ENCODE measurements at places on chromosomes 5 and 9.
A peak's percentile ranks its signal among the peaks of the same experiment; 100 is the strongest.

DNA sequence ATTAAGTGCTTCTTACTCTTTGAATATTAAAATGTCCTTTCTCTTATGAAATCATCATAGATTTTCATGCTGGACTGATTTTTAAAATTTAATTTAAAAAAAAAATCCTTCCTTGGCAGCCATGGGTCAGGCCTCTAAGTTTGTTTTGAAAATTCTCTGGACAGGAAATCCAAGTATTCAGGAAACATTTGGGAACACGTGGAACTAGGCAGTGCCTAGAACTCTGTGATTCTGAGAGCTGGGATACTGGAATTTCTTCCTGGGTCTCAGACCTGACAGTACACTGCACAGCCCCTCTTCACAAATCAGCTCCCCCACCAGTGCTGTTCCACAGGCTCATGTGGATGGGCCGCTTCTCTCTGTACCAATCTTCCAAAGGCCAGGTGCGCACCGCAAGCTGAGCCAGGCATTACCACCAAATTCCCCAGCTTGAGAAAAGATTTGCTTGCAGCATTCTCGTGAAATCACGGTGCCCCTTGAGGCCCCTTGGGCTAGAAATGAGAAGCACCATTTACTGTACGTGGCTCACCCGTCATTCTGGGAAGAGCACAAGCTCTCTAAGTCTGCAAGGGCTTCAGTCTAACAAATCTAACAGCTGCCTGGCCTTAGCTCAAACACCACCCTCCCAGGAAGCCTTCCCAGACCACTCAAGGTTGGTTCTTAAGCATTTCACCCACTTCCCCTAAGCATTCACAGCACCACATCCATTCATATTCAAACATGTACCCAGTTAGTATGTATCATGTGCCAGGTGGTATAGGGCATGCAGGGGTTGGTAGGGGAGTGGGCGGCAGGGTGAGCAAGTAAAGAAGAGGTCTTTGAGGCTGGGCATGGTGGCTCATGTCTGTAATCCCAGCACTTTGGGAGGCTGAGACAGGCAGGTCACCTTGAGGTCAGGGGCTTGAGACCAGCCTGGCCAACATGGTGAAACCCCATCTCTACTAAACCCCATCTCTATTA lies 26.5 kb downstream of the B4GALT1 start:
- DNase-seq, result no peak
- peaks cover 82% of the 10 kb centered on the region for H3K4me1 ChIP-seq
- H3K27ac ChIP-seq, result peak overlapping the region; percentile 77
- H3K36me3 ChIP-seq, result no peaks in the 10 kb centered on the region

GRCh38 chr9:121169094-121169601 lies 32.5 kb downstream of the RAB14 start:
- DNase-seq, result no peak
- H3K4me3 ChIP-seq, result no peak overlapping the region
- H3K27me3 ChIP-seq, result no peaks in the 10 kb centered on the region
- H3K36me3 ChIP-seq, result peaks cover 23% of the 10 kb centered on the region
- no peaks in the 10 kb centered on the region for H3K4me1 ChIP-seq

GRCh38 chr5:170254056-170254455 lies 21.3 kb downstream of the C5orf58 start:
- H3K36me3 ChIP-seq, result peaks cover 30% of the 10 kb centered on the region
- DNase-seq, result no peak
- H3K27ac ChIP-seq, result no peak overlapping the region
- H3K4me3 ChIP-seq, result no peak overlapping the region

DNA sequence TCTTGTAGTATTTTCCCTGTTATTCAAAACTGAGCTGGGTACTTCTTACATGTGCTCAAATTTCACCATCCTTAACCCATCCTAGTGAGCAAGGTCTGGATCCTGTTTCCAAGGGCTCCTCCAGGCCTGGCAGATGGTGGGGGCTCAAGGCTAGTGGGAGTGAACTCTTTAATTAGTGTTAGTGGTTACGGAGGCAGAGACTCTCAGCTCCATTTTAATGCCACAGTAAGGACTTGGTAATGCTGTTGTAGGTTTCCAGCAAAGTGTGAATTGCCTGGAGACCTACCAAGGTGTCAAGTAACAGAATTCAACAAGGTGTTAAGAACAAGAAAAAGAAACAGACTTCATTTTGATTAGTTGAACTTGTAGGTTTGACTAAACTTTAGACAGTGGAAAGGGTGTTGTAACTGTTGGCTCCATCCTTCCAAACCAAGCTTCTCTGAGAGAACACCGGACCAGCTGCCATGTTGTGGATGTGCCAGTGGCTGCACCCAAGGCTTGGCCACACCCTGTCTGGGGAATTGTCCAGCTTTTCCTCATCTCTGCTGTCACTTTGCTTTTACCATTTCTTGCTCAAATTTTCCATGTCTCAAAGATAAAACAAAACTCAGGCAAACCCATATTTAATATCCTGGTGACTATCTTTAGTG lies 98.7 kb downstream of the ADCY2 start:
- no peak overlapping the region for H3K27ac ChIP-seq
- H3K36me3 ChIP-seq, result no peaks in the 10 kb centered on the region
- H3K4me3 ChIP-seq, result no peak overlapping the region
- H3K4me1 ChIP-seq, result no peaks in the 10 kb centered on the region
- no peaks in the 10 kb centered on the region for H3K27me3 ChIP-seq

DNA sequence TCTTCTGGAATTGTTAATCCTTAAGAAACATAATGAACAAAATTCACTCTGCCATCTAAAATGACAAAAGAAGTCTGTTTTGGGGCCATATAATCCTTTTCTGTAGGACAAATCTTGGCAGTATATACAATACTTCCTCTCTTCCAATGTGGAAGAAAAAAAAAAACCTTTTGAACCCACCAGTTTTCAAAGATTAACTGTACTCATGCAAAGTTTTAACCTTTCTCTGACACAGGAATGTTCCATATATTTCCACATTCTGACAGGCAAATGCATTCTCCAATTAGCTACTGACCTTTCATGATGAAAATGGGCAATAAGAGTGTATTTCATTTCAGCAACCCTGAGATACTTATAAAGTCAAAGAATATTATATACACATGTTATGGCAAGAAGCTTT lies 65.4 kb downstream of the RNF130 start:
- H3K4me1 ChIP-seq, result no peaks in the 10 kb centered on the region
- no peak overlapping the region for H3K27ac ChIP-seq
- peaks cover 4% of the 10 kb centered on the region for H3K36me3 ChIP-seq

GRCh38 chr5:6472792-6473191 lies 24.1 kb downstream of the UBE2QL1 start:
- DNase-seq, result no peak
- H3K4me3 ChIP-seq, result no peak overlapping the region
- H3K27ac ChIP-seq, result no peak overlapping the region
- no peaks in the 10 kb centered on the region for H3K36me3 ChIP-seq
- peaks cover 13% of the 10 kb centered on the region for H3K4me1 ChIP-seq
- no peaks in the 10 kb centered on the region for H3K27me3 ChIP-seq
